ENCODE measurements at places on chromosomes 2 and 18.

GRCh38 chr18:9362869-9363268 lies 28.3 kb downstream of the TWSG1 start:
- DNase-seq = no peak

DNA sequence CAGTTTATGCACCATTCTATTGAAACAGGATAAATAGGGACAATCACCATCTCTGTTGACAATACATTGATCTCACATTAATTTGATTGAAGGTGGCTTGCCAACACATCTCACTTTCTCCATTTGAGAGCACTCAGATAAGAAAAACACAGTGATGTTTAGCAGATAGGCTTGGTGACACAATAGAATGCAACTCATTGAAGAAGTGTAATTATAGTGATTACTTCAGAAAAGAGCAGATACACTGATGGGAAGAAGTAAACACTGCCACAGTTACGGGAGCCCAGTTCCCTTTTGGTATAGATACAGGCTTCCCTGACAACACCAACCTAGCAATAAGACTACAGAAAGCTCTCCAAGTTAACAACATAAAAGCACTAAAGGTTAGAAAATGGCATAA lies 89.1 kb downstream of the FIGN start:
- no peak for DNase-seq

GRCh38 chr2:175167076-175167791 lies 769 bp downstream of the ATF2 start:
- no peak for DNase-seq

DNA sequence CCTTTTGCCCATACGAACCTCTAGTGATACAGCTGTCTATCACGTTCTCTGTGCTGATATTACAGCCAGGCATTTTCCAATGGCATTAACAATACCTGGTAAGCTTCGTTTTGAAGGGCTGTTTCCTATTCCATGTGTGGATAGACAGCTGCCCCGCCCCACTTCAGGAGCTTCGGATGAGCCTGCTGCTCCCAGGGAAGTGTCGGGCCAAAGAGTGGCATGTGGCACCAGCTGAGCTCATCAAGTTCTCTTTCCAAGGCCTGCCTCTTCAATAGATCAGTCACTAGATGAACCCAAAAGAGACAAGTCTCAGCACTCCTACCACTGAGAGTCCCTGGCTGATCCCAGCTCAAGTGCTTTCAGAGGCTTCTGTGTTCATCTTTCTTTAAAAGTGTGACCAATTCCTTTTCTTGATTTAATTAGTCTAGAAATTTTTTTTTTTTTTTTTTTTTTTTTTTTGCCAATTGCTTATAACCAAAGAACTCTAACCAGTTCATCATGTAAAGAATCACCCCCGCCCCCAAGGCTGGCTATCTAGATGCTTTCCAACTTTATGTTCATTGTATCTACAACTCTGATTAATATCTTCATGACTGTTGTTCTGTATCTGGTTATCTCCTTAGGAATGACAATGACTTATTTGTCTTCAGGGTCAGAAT lies 46.6 kb downstream of the HDAC4 start:
- no peak for DNase-seq

DNA sequence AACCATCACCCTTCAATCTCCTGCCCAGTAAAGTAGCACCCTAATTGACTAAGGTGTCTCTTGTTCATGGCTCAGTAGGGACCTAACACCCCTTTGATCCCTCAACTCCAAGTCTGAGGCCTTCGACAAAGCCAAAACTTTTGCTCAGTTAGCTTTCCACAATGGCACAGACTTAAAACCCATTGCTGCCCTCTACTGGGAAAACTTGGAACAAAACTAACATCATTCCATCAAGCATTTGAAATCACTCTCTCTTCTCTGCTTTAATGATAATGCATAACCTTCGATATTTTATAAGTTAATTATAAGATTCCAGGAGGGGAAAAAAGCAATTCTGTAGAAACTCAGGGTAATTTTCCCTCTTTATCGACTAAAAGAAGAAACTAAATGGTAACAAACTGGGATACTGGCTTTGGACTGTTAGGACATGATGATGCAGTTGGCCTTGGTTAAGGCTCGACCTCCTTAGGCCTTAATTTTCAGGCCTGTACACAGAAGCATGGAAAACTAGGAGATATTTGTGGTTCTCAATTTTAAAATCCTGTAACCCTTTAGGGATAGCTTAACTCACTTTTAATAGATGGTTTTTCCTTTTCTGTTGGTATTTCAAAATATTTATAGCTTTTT lies 127.8 kb downstream of the STK39 start:
- DNase-seq = no peak

DNA sequence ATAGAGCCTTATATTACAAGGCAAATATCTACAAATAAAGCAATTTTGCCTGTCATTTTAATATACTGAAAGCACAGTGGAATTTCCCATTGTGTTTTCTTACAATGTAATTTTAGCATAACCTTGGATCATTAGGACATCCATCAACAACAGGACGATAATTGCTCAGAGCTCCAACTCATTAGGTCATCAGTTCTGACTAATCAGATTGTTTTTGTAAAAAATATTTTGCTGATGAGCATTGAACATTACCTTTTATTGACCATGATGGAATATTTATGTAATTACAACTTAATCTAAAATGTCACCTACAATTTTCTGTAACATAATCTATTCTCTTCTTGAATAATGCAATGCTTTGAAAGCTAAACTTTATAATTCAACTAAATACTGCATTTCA lies 215.3 kb upstream of the DSEL start:
- no peak for DNase-seq

Measured in activated T-cell treated with anti-CD3 and anti-CD28 coated beads, Interleukin-2, amount 50 U/mL, for 24 hours (primary cell).